Stimulated activated CD4-positive, alpha-beta T cell treated with anti-CD3 and anti-CD28 coated beads, TNF-alpha, amount 100 ng/mL, for 24 hours (primary cell): ENCODE measurements at places on chromosomes 6 and 20.

DNA sequence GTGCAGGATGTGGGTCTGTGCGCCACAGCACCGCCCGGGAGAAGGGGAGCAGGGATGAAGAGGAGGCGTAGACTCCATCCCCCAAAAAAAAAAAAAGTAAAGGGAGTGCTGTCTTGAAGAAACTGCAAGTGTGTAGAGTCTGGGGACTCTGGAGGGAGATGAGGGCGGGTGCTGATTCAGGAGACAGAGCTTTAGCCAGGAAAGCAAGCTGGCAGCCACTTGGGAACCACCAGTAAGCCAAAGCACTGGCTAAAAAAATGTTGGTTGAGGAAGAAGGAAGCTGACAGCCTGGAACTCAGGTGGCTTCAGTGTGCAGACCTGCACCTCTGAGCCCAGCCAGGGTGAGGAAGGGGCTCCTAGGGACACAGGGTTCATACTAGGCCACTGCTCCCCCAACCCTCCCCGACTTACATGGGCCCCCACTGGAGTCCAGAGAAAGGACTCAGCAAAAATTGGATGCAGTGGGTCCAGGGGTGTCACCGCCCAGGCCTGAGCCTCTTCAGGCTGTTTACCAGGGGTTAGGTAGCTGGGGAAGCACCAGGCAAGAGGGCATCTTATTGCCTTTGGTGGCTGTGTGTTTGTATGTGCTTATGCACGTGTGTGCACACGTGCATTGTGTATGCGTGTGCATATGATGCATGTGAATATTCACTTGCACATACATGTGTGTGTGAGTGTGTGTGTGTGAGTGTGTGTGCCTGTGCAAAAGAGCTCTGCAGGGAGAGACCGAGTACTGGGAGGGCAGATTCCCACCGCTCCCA is 153.5 kb upstream of the MLN start:
- DNase-seq, result no peak

DNA sequence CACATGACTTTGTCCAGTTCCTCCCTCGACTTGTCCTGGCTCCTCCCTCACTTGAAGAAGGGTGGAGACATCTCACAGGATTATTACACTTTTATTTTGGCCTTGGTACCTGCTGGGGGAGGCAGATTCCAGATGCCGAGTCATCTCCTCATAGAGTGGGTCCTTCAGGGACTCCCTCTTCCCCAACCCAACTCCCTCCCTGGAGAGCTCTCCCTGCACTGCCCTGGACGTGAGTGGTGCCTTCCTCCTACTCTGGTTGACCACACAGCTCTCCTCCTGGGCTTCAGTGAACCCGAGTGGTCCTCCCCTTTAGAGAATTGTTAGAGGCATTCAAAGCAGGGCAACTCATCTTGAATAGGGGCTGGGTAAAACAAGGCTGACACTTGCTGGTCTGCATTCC is 40.9 kb upstream of the MC3R start:
- DNase-seq, result no peak

DNA sequence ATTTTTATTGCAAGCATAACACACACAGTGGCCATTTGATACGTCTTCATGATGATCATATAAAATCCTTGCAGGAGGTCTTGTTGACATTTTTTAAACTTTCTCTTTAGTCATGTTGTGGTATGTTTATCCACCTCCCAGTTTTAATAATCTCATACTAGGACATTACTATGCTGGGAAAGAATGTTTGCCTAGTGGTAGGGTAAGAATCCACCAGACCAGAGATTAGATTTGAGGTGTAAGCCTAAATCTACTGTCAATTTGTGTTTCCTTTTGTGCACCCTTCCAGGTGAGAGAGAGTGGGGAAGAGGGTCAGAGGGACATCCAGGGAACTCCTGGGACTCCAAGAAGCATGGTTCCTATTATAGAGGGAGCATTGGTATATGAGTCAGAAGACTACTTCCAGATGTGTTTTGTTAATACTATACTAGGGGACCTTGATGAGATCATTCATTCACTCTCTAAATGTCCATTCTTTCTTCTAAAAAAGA is 298.3 kb upstream of the SASH1 start:
- DNase-seq, result no peak

DNA sequence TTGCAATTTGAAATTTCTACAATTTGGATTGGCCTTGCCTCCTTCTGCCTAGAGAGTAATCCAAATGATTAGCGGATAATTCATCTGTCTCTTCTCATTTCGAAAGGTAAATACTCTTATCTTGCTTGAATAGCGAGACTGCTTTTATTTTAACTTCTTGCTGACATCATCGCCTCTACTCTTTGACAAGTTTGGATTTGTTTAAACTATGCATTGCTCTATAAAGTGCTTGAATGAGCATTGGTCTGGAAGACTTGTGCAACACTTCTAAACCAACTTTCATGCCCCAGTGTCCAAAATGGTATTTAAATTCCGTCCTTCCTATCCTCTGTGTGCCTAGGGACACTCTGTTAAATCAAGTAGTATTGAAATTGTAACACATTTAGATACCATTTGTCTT is 384.1 kb upstream of the SLC35B3 start:
- DNase-seq, result no peak

DNA sequence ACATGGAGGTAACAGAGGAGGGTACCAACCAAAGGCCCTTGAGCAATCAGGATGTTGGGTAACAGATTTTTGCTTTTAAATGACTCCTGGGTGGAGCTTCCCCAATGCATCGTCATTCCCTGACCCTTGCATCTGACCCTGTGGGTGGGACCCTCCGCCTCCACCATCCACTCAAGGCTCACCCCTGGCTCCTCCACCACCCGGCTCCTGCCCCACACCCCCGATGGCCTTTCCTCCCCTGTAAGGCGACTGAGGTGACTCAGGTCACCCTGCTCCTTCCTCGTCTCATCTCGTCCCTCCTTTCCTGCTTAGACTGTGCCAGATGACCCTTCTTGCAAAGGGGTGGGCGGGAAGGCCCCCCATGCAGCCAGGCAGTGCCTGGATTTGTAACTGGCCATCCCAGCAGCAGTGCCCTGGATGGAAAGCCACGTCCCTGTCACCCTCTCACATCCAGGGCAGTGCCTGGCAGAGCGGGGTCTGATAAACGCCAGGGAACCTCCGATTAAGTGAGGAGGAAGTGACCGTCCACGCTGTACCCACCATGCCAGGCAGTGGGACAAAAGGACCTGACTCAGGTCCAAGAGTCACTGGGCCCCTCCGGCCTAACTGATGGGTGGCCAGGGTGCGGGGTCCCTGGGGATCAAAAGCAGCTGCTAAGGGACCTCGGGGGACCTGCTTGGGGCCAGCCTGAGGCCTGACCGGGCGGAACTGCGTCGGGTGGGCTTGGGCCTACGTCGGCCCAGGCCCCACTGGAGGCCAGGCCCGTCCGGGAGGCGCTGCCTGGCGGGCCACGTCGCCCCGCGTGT is 624 bp upstream of the NPEPL1 start:
- no peak for DNase-seq

DNA sequence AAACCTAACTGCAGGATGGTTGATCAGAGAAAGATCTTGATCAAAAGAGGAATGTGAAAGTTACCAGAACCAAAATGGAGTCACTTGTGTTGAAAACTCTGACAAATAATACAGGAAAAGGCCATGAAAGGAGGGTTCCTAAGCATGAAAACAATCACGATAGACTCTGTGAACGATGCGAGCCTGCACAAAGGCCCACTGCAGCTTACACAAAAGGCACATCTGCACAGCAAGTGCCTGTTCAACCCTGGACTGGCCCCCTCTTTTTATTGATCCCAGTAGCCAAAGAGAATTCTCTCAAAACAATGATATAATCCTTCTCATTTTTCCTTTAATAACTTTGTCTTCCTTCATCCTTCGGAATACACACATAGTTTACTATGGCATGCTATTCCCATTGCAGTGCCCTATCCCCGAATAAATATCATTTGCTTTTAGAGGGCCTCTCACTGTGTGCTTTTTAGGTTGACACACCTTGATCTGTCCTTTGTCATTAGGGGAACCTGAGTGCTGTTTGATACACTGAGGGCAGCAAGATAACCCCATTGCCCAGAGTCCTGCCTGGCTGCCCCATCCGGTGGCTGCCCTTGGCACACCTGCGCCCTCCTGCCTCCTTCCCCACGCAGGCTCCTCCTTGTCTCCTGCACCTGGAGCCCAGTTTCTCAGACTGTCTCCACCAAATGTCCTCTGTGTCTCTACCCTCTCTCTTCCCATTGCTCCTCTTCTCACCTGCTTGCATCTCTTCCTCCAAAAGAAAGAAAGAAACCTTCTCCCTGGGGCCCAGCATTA is 98.3 kb upstream of the FRMD1 start:
- DNase-seq, result no peak

DNA sequence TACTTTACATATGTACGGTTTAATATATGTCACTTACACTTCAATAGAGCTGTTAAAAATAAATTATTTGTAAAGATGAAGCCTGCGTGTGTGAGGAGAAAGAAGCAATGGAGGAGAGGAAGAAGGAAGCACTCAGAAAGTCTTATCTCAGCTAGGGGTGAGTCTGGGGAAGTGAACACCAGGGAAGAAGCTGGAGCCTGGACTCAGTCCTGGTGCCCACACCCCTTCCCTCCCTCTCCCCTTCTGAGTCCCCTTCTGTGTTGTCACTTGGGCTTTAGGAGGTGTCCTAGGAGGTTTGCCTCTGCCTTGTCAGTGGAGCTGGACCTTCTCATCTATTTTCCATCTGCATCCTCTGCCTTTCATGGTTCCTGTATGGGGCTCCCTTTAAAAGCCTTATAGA is 1.9 kb downstream of the SIRPB2 start:
- no peak for DNase-seq

DNA sequence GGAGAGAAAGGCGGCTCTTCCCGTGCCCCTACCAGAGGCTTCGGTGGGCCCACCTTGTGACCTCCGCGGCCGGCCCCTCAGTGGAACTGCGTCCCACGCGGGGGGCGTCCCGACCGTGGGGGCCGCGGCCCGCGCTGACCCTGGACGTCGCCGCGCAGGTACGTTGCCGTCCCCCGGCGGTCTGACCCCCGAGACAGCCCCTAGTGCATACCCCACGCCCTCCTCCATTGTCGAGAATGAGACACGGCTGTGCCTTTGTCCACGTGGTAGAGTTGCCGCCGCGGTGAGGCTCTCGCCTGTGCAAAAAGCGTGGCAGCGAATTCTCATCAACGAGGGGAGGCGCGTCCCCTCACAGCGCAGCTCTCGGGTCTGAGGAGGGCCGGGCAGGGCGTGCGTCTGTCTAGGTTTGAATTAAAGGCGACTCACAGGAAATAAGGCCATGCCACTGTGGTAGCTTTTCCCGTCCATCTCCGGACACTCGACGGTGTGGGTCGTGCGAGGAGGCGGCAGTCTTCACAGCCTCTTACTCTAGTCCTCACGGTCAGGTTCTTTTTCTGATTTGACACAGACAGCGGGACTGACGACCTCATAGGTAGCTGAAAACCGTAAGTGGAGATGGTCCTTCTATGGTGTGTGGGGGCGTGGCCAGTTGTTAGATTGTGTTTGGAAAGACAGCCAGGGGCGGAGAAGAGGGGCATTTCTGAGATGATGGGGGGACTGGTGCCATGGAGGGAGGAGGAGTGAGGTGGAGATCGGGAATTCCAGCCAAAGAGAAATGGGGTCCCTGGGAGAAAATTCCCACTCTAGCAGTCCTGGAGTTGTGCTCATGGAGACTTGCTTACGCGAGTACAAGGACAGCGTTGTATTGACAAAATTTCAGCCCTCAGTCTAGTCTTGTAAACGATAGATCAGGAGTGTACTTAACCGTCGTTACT is 580 bp downstream of the NXT1 start:
- DNase-seq, result peak; percentile 59

DNA sequence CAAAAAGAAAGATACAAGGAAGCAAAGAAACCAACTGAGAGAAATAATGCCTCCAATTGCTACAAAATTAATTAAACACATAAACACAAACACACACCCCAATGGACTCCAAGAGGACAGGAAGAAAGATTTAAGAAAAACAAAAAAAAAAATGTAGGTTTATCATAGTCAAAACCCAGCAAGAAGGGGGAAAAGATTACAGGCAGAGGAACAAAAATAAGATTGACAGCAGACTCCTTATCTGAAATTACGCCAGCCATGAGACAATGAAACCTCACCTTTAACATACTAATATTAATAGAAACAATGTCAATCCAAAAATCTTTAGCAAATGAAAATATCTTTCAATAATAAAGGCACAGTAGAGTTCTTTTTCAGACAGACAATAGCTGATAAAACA is 155.8 kb downstream of the RNGTT start:
- DNase-seq, result no peak

DNA sequence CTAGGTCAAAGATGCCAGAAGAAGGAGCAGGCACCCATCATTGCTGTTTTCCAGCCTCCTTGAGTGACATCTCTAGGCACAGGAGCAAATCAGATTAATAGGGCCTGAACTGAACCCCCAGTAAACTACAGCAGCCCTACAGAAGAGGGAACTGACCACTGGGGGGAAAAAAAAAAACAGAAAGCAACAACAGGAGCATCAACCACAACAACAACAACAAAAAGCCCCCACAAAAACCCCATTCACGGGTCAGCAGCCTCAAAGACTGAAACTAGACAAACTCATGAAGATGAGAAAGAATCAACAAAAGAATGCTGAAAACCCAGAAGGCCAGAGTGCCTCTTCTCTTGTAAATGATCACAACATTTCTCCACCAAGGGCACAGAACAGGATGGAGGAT is 537.4 kb upstream of the BTBD3 start:
- DNase-seq, result no peak

GRCh38 chr20:32467506-32468312 is 109.6 kb downstream of the ASXL1 start:
- DNase-seq, result no peak

DNA sequence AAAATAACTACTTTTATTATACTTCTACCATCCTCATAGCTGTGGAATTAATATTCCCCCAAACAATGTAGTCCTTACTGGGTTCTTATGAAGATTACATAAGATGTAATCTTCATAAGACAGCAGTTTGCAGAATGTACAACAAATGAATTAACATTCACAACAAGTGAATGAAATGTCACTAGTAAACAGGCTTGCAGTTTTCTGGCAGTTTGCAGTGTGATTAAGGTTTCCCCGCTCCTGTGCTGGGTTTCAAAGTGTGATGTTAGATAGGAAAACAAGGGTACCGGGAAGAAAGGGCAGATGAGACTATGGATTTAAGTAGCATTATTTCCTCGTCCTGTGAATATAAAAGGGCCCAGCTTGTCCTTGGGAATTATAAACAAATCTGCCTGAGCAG is 22.5 kb downstream of the ARFGEF3 start:
- no peak for DNase-seq

- DNase-seq, result no peak
Measured at GRCh38 chr6:13496513-13497190, 9.3 kb upstream of the GFOD1 start.

- no peak for DNase-seq
Measured at GRCh38 chr20:61763740-61764400, 301.8 kb downstream of the TAF4 start.

- no peak for DNase-seq
Measured at GRCh38 chr6:22451962-22452361, 117.4 kb upstream of the HDGFL1 start.

GRCh38 chr6:43823879-43824702 is 54.1 kb downstream of the VEGFA start:
- no peak for DNase-seq

GRCh38 chr20:31722257-31723068 is at the start of gene BCL2L1:
TSS of gene BCL2L1 (minus strand) at chr20:31722868. CDS start at chr20:31722218, 650 bp downstream.
- DNase-seq, result peak; percentile 51

GRCh38 chr20:258269-258858 is 840 bp downstream of the DEFB132 start:
- no peak for DNase-seq
